ENCODE measurements at places on chromosomes 1 and 21.

- peak; percentile 53 for DNase-seq
Observed at GRCh38 chr1:96521994-96522760, 199.4 kb upstream of the PTBP2 start.

- DNase-seq = no peak
Observed at GRCh38 chr1:74590288-74590687, 77.9 kb upstream of the LRRC53 start.

- DNase-seq = no peak
Observed at GRCh38 chr1:62064829-62065407, 129.7 kb upstream of the L1TD1 start.

- DNase-seq = peak; percentile 59
Observed at GRCh38 chr1:205493241-205494085, 11.0 kb upstream of the CDK18 start.

DNA sequence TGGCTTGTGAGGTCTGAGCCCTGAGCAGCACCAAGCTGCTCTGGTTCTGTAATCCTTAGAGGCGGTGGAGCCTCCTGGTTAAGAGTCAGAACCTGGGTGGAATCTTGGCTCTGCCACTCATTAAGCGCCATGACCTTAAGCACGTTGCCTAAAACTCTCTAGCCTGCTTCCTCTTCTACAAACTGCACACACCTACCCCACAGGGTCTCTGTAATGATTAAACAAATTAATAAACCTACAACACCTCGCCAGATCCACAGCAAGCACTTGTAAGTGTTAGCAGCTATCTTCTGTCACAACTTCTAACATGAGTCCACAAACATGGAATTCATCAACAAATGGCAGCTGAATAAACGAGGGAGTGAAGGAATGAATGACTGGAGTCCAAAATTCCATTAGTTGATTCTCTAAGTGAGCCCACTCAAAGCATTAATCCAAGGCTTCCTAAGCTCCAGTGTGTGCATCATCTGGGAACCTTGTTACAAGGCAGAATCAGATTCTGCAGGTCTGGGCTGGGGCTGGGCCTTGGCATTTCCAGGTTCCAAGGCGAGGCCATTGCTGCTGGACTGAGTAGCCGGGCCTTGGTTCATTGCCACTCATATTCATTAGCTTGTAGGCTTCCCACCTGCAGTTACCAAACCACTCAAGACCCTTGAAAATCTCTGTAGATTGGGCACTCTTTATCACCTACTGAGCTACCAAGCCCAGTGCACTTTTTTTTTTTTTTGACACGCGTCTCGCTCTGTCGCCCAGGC lies 168.6 kb downstream of the HIVEP3 start:
- DNase-seq = no peak

DNA sequence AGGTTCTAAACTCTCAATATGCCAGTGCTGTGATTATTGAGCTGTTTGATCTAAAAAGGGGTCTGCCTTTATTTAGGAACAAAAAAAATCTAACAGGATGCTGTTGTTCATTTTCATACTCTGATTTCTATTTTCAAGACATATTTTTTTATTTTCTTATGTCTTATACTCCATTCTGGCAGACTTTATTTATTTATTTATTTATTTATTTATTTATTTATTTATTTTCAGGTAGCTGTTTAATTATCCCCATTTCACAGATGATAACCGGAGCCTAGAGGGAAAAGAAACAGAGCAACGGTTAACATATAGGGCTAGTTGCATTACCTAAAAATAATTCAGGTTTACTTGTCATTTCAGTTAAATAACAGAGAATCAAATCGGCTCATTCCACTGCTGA lies 174.4 kb downstream of the CENPF start:
- DNase-seq = no peak

- peak; percentile 41 for DNase-seq
Observed at GRCh38 chr1:173137107-173137706, 69.9 kb downstream of the TNFSF4 start.

DNA sequence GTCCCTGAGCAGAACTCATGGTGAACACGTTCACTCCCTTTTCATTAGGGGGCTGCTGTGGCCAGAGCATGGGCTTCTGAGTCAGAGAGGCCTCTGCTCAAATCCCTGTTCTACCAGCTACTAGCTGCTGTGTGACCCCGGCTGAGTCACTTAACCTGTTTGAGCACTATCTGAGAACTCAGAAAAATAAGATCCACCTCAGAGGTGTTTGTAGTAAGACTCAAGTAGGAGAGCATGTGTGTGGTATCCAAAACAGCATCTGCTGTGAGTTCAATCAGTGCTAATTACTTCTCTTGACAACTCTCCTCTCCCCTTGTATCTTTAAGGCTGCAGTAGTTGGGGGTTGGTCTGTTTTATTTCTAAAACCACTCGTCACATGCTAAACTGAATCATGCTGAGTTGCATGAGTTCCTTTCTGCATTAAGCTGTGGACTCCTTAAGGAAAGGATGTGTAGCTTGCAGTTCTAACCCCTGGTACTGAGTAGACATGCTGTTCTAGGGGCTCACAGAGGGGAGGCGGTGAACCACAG lies 39.7 kb upstream of the JUN start:
- peak; percentile 86 for DNase-seq

- DNase-seq = no peak
Observed at GRCh38 chr1:199821029-199821779, 206.3 kb upstream of the NR5A2 start.

GRCh38 chr1:33241866-33242265 lies 14.4 kb upstream of the ZNF362 start:
- peak; percentile 51 for DNase-seq

DNA sequence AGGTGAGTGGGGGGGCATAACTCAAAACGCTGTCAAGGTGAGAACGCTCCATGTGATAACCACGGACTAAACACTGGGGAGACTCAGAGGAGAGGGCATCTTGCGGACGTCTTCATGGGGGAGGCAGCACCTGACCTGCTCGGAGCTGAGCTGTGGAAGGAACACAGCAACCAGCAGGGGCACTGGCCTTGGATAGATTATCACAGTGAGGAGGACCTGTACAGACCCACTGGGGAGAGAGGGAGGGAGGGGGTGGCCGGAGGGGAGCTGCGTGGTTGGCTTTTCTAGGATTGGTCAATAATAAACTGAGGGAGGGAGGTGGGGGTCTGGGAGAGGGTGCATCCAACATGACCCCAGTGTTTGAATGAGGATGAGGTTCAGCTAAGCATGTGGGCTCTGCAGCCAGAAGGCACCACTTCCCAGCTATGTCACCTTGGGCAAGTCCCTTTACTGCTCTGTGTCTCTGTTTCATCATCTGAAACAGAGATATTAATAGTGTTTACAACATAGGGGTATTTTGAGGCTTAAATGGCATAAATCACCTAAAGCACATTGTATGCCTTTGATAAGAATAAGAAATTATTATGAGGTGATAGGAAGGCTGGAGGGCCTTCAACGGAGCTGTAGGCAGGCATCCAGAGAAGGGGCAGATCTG lies 123.3 kb downstream of the GRIK3 start:
- DNase-seq = no peak

GRCh38 chr1:4344065-4344732 lies 310.2 kb upstream of the AJAP1 start:
- peak; percentile 3 for DNase-seq

DNA sequence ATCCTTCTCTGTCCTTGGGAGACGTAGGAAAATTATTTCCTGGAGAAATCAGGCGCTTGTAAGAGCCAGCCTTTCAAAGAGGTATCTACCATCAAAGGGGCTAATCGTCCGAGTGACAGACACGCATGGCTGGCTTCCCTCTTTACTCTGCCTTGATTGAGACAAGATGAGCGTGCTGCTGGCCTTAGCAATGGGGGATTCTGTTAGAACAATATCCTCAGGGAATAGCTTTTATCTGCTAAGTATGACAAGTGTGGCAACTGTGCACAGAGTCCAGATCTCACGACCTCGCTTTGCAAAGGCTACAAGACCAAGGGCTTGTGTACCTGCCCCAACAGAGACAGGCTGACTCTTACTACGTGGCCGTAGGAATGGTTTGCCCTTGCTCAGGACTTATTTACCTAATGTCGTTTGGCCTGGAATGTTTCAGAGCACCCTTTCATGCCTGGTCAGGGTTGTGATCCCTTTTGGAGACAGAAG lies 417.1 kb downstream of the KIF26B start:
- DNase-seq = no peak

GRCh38 chr1:217888328-217888727 lies 257.2 kb downstream of the SPATA17 start:
- no peak for DNase-seq

DNA sequence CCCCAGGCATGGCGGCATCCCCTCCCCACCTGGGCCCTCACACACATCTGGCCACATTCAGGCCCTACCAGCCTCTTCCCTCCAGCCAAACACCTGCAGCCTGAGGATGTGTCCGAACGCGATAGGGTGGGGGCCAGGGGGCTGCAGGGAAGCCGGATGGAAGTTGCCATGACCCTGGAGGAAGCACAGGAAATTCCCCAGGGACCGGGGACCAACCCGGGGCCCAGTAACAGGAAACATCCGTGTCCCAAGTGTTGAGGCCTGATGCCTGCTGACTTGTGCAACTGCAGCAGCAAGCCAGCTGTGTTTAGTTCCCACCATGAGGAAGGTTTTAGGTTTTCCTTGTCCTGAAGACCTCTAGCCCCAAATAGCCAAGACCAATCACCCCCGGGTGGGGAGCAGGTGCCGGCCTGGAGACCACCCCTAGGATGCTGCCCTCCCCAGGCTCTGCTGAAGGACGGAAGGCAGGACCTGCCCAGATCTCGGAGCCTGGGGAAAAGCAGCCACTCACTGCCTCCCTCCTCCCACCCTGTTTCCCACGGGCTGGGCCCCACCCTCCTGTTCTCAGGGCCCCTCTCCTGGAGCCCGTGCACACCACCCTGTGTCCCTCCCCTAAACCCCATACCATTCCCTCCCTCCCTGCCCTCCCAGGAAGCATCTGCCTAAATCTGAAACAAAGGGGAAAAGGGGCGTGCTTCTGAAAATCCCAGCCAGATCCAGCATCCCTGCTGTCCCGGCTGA lies 29.8 kb downstream of the MEGF6 start:
- no peak for DNase-seq

DNA sequence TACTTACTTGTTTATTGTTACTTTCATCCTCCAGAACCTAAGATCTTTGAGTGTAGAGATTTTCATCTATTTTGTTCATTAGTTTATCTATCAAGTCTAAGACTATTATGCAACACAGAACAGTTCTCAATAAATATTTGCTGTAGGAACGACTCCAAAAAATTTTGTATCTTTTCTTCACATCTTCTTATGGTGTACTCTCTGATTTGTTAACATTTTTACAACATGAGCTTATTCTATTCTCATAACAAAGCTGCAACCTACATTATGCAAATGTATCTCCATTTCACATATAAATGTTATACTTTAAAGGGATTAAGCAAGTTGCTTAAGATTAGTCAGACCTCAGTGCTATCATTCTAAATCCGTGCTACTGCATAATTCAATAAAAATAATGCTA lies 514.2 kb upstream of the ZP4 start:
- DNase-seq = no peak

- no peak for DNase-seq
Observed at GRCh38 chr21:32682696-32683474, 44.9 kb downstream of the SYNJ1 start.

DNA sequence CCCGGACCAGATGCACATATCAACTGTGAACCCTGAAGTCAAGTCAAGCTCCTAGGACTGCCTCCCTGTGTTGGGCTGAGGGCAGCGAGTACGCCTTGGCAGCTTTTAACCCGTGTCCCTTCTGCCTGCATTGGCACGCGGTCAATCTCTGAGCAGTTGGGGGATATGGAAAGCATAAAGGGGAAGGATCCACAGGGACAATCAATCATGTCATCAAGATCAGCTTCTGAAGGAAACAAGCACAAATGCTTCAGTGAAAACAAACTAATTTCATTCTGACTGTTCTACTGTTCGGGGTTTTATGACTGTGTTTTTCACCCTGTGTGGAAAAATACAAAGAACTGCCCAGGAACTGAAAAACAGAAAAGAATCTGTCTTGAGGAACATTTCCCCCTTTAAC lies 106.2 kb downstream of the RUNX1 start:
- peak; percentile 61 for DNase-seq

GRCh38 chr1:62875676-62876075 lies 91.7 kb downstream of the ATG4C start:
- peak; percentile 7 for DNase-seq

DNA sequence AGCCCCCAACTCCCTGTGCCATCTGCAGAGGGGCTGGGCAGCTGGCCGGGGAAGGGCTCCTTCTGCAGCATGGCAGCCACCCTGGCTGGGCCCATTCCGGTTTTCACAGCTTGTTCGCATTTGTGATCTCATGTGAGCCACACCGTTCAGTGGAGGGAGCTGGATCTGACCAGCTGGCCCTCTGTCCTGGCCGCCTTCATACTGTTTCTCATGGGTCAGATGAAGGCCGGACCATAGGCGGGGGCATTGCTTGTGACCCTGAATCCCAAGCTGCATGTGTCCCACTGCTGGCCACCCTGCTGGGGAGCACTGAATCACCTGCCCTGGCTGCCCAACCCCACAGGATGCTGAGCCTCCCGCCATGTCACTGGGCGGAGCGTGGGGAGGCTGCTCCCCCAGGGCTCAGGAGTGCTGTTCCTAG lies 36.4 kb upstream of the PRSS38 start:
- no peak for DNase-seq

DNA sequence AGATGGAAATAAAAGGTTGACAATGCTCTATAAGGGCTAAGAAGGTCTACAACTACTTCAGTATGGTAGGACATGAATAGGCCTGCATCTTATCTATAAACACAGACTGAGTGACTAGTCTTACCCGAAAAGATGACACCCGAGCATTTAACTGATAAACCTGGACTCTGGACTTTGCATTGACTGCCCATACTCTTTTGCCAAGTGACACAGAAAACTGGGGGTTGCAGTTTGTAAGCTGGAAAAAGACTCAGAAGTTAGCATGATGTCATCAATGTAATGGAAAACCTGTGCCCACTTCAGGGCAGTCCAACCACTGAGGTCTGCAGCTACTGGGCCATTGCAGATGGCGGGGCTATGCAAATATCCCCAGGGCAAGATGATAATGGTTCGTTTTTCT lies 258.3 kb upstream of the NEGR1 start:
- no peak for DNase-seq

GRCh38 chr1:220294846-220295301 lies 22.6 kb upstream of the RAB3GAP2 start:
- peak; percentile 80 for DNase-seq

DNA sequence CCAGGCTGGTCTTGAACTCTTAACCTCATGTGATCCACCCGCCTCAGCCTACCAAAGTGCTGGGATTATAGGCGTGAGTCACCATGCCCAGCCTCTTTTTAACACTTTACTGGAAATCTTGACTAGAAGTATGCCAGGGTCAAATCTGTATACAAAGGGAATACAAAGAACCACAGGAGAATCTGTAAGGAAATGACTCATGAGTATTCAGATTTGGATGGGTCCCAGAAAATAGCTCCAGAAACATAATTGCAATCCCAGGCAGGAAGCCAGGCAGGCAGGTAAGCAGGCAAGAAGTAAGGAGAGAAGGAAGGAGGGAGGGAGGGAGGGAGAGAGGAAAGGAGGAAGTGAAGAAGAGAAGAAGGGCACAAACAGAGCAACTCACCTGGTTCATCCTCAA lies 22.8 kb upstream of the TIAM1 start:
- peak; percentile 94 for DNase-seq
